ENCODE measurements at places on chromosomes 2 and 18.

DNA sequence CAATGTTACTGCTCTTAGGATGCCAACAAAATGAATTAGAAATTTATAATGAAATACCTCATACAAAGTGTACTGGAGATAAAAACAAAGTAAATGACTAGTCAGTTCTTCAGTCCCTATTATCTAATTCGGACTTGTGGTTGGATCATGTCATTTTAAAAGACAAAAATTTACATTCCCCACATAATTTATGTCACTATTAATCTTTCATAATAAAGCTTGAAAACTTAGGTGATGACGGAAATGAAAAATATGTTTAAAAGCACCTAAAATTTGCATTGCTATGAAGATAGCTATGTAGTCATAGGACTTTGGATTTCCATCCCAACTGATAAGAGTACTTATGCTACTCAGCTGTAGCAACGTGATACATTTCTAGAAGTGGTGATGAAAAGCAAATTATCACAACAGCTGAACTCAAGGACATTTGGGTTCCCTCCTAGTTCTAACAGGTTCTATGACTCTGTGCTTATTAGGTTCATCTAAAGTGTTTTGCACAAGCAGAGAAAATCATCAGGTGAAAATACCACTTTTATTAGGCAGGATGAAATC lies 58.4 kb downstream of the LRPPRC start:
- no peak for DNase-seq

DNA sequence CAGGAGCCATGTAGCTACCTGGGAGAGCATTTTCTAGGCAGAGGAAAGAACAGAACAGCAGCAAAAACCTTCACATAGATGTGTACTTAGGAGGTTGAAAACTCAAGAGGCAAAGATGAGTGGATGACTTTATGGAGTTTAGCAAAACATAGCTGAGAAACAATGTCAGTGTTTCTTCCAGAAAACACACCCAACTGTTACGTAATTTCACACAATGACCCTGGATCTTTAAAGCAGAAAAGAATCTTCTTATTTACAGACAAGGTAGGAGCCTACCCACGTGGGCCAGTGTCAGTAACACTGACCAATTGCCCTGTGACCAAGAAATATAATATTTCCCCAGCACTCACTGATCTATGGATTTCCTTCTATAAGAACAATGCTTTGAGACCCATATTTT lies 254.6 kb downstream of the CDH20 start:
- no peak for DNase-seq

GRCh38 chr2:128302011-128302743 lies 16.5 kb downstream of the HS6ST1 start:
- no peak for DNase-seq

GRCh38 chr2:160507046-160507407 lies 13.4 kb upstream of the RBMS1 start:
- DNase-seq = no peak

GRCh38 chr2:236175548-236176150 lies 7.5 kb upstream of the GBX2 start:
- no peak for DNase-seq

GRCh38 chr18:76274468-76275289 lies 220.4 kb downstream of the ZNF516 start:
- DNase-seq = peak; percentile 2

DNA sequence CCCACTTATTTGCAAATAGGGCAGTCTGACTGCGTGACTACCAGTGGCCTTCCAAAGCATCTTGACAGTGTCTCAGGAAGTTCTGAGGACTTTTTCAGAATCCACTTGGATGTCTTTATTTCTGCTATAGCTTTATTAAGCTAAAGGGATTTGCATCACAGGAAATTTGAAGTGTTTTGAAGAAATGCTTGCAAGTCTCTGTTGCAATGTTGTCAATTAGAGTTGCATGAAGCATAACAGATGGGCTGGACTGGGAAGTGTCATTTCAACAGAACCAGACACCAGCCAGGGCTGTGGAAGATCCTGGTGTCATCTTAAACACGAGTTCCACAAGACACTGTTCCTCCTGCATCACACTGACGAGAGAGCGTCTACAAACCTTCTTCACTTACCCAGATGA lies 224.5 kb downstream of the EN1 start:
- DNase-seq = no peak

DNA sequence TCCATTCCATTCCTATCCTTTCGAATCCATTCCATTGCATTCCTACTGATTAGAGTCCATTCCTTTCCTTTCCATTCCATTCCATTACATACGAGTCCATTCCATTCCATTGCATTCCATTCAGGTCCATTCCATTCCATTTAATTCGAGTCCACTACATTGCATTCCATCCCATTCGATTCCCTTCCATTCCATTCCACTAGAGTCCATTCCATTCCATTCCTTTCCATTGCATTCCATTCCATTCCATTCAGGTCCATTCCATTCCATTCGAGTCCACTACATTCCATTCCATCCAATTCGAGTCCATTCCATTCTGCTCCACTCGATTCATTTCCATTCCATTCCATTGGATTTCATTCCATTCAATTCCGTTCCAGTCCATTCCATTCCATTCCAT lies 1133.6 kb downstream of the RPIA start:
- DNase-seq = no peak

GRCh38 chr18:27144672-27145071 lies 40.4 kb downstream of the CHST9 start:
- no peak for DNase-seq

GRCh38 chr2:27442920-27443282 lies 720 bp downstream of the KRTCAP3 start:
- DNase-seq = no peak

DNA sequence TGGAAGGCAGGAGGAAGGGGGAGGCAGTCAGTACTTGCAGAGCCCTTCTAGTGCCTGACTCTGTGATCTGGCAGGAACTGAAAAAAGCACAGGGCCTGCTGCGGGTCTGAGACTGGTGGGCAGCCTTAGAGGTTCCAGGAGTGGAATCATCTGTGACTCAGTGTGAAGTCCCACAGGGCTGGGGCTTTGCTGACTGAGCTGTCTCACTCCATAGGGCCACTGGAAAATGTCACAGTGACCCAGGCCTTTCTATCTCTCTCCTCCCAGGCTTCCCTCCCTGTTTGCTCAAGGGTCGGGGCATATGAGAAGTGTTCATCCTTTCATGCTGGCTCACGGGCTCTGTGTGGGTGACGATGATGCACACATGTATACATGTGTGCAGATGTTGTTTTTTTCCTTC lies 47.1 kb upstream of the ZFP36L2 start:
- no peak for DNase-seq

GRCh38 chr2:159270744-159271379 lies 15.6 kb downstream of the WDSUB1 start:
- DNase-seq = no peak

DNA sequence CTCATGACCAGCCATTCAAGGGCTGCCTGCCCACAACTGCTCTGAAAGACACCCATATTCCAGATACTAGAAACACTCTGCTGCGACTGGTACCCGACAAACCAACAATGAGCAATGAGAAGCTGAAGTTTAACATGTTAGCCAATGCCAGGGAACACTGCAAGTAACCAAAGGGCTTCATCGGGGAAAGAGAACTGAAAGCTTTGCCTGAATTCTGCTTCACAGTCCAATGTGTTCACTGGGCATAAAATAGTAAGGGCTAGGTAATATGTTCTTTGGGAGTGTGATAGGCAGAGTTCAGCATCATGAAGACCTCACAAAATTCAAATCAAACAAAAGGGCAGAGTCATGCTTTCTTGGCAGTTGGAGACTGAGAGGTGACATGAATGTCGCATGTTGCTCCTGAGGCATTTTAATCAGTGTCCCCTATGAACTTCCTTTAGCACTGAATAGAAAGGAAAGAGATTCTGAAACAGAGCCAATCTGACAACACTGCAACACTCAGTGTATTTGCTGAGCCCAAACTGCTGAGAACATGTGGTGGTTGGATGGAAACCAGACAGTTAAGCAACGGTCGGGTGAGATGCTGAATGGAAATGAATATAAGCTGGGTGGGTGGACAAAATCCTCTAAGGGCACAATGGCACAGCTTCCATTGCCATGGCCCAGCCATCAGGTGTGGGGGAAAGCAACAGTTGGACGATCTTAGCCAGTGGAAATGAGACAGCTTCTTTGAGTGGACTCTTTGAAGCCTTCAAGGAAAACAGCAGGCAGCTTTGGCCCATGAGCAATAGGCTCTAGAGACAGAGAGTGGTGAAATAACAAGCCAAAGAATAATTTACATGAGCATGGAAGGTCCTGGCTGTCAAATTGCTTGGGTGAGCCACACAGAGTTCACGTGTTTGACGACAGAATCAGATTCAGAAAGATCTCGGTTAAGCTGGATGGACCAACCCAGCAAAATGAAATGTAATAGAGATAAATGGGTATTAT lies 277.5 kb downstream of the AFF3 start:
- no peak for DNase-seq

DNA sequence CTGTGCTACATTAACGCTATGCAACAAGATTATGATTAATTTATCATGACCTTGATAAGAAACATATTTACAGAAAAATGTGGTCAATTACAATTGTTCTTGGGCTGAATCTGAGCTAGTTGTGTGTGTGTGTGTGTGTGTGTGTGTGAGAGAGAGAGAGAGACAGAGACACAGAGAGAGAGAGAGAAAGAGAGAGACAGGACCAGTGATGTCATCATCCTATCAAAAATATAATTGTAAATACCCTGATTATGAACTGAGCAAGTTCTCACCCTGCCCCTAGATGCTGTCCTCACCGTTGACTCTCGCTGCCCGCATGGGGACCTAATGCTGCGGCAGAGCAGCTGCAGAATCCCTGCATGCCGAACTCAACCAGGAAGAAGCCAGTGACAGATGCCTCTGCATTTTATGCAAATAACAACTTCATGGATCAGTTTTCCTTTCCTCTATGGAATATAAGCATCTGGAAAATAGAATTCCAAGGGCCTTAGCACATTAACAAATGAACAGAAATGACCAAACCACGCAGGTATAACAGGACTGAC lies 512.5 kb downstream of the PLCL1 start:
- DNase-seq = no peak

DNA sequence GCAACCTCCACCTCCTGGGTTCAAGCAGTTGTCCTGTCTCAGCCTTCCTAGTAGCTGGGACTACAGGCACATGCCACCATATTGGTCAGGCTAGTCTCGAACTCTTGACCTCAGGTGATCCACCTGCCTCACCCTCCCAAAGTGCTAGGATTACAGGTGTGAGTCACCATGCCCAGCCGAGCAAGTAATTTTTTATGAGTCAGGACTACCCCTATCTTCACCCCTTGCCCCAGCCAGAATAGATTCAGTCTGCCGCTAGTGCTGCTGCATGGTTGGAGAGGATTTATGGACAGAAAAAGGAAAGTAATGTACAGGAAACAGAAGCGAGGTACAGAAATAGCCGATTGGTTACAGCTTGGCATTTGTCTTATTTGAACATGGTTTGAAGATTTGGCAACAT lies 48.9 kb downstream of the BMPR2 start:
- DNase-seq = no peak

DNA sequence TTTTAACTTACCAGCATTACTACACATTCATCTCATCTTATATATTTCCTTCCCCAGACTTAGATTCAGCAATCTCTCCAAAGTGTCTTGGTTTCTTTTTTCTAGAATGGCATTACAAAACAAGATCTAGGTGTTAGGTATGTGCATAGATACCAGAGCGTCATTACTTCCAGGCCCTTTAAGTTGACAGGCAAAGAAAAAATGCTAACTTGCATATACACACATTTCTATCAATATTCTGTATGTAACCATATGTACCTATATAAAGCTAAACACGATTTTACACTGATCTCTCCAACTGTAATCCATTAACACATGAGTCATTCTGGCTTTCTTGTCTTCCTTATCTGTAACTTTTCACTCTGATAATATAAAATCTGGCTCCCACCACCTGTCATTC lies 503.8 kb upstream of the NRXN1 start:
- no peak for DNase-seq

GRCh38 chr18:33745871-33746545 lies 168.0 kb downstream of the ASXL3 start:
- DNase-seq = no peak

Data from cerebellar cortex (tissue), 1 donor.